ENCODE measurements at places on chromosomes 16 and 17.

GRCh38 chr17:35170968-35171771 is 23.0 kb downstream of the SLC35G3 start:
- no peak for DNase-seq

- DNase-seq: no peak
These were observed 30.9 kb upstream of the PLLP start for GRCh38 chr16:57315416-57315815.

GRCh38 chr17:65066901-65067300 is 10.4 kb upstream of the GNA13 start:
- no peak for DNase-seq

DNA sequence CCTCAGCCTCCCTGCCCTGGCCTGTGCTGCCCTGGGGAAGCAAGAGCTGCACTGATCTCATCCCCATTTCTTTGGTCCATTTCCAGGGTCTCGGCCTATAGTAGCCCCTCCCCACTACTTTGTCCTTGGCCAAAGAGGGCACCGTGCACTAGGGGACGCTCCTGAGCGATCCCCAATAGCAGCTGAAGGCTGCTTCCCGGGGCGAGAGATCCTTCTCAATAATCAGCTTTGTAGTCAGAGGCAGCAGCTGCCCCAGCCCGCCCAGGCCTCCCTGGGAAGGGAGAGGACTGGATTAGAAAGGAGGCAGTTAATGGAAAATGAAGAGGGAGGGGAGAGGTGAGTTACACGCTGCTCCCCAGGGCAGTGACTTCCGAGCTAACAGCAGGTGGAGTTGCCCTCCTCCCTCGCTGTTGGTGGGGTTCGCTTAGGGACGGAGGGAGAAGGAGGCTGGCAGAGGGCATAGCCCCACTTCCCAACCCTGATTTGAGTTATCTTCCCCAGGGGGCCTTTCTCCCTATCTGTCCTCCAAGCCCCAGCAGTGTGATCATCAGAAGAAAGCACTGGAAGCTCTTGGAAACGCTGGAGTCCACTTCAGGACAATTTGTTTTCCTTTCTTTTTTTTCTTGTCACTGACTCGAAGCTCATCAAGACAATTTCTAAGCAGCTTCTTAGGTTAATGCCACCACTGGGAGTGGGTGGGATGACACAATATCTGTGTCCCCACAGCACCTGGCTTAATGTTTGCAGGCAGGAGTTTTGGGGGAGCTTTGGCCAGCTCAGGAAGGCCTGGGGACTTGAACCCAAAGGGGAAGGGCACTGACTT is 2.6 kb downstream of the MXRA7 start:
- DNase-seq: no peak

DNA sequence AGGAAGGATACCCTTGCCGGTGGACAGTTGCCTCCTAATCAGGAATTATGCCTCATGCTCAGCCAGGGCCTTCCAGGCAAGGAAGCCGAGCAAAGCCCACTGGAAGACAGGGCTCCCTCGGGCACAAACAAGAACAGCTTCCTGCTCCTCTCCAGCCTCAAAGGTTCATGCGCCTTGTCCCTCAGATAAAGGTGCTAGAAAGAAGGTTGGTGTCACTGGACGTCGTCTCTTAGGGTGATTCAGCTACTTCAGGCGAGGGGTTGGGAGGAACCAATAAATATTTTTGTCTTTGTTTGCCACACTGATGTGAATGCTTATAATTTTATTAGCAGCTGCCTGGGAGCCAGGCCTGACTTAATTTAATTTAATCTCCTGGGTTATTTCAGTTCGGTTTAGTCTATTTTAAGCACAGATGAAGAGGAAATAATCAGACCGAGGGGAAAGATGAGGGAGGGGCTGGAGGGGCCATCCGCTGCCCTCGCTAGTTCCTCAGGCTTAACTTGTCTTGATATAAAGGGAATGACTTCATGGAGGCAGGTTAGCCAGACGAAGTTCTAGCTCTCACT is 171.8 kb upstream of the CACNG5 start:
- DNase-seq: no peak

- DNase-seq: no peak
These were observed 16.1 kb downstream of the NUDT16L1 start for GRCh38 chr16:4709481-4709880.

DNA sequence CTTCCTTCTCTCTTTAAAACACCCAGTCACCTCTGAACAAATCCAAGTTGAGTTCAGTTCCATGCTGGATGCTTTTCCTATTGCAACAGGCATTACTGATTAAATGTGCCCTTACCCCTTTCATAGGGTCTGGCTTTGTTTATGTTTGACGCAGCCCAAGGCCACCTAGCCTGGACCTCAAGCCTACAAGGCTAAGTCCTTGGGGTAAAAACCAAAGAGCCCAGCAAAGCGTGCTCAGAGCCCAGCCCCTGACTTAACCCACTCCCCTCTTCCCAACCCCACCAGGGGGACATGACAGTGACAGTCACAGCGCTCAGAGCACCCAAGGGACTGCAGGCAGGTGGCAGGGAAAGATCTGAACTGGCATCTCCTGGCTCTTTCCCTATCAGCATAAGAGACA is 200.6 kb downstream of the XYLT1 start:
- no peak for DNase-seq

- no peak for DNase-seq
These were observed 217.5 kb upstream of the DYNLRB2 start for GRCh38 chr16:80323187-80323807.

GRCh38 chr17:76968707-76969597 is 100.7 kb downstream of the MGAT5B start:
- no peak for DNase-seq

- no peak for DNase-seq
These were observed 3.8 kb downstream of the SLC46A1 start for GRCh38 chr17:28402224-28402630.

GRCh38 chr16:69179328-69180010 is 7.5 kb upstream of the SNTB2 start:
- DNase-seq: no peak

- no peak for DNase-seq
These were observed 54.1 kb upstream of the BCAR1 start for GRCh38 chr16:75305364-75306098.

GRCh38 chr16:29663016-29663806 is at the start of gene SPN:
TSS of gene SPN (plus strand) at chr16:29663247. CDS start at chr16:29663729, 482 bp downstream.
- no peak for DNase-seq

GRCh38 chr17:10077561-10078299 is 120.7 kb downstream of the GAS7 start:
- DNase-seq: no peak

- no peak for DNase-seq
These were observed 10.6 kb downstream of the ITGB4 start for GRCh38 chr17:75731716-75732498.

- DNase-seq: no peak
These were observed 28.9 kb downstream of the IKZF3 start for GRCh38 chr17:39835038-39835786.

GRCh38 chr16:27322858-27323780 is 9.3 kb downstream of the IL4R start:
- DNase-seq: no peak

GRCh38 chr17:47980541-47980940 is 9.6 kb downstream of the CDK5RAP3 start:
- DNase-seq: no peak

DNA sequence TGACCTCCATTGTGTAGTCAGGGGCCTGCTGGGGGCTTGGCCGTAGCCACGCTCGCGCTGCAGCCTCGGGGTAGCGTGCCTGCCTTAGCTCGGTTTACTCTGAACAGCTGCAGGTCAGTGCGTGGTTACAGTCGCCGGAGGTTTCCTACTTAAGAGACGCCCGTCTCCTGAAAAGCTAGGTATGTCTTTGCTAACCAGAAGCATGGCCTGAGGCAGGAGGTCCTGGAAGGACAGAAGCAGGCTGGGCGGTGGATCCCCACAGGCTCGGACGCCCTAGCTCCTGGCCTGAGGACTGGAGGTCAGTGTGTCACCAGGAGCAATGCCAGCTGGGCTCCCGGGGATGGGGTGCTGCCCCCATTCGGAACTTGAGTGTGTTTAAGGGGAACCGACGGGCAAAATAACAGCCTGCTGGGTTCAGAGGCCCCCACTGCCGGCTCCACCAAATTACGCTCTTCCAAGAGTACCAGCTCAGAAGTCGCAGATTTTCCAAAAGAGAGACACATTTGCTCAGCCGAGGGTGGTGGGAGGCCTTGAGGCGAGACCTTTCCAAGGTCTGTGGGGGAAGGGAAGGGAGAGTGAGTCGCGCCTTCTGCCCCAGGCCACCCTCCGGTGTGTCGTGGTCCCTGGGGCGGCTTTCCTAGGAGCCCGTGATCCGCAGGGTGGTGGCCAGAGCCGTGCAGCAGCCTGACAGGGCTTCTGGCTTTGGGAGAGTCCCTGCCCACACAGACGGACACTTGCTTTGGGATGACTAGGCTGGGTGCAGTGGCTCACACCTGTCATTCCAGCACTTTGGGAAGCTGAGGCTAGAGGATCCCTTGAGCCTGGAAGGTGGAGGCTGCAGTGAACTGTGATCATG is 3.9 kb upstream of the GNG13 start:
- no peak for DNase-seq

DNA sequence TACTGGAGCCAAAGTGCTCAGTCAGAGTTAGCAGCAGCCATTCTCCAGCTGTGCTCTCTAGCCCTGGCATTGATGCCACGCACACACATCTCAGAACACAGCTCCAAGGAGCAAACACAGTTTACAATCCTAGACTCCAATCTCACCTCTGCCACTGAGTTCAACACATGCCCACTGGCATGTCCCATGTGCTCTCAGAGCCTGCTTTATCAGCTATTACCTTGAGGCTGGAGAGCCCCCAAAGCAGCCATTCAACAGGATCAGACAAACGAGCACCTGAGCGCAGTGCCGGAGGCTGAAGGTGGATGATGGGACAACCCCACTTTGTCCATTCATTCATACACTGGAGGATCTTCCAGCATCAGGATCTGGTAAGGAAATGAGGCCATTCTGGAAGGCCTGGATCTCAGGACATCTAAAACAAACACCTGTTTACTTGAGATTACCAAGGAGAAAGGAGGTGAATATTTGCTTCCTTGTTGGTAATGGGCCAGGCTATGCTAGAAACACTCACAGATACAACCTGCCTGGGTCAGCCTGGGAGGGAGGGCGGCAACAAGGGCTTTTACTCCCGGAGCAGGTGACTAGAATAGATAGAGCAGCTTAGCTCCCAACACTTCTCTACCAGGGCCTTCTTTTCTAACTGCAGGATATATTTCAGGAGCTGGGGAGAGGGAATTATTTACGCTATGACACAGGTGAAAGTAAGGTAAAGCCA is 25.4 kb downstream of the RANBP10 start:
- DNase-seq: no peak

GRCh38 chr16:86673956-86674453 is 95.7 kb downstream of the FOXL1 start:
- DNase-seq: no peak

DNA sequence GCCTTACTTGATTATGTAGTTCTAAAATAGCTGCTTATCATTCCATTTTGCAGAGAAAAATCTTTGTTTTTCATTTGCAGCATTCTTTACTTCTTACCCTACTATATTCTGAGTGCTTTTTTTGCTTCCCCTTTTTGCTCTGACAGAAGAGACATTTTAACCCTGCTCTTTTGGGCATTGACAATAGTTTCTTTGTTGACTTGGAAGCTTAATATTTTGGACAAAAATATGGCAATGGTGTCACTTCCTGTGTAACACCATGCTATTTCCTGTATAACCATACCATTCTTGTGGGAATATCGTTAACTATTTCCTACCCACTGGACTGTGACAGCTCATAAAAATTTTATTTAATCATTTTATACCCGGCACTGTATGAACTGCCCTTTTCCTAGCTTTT is 747.1 kb downstream of the CDH8 start:
- DNase-seq: no peak

GRCh38 chr16:68490829-68491575 is 42.7 kb upstream of the SMPD3 start:
- no peak for DNase-seq

DNA sequence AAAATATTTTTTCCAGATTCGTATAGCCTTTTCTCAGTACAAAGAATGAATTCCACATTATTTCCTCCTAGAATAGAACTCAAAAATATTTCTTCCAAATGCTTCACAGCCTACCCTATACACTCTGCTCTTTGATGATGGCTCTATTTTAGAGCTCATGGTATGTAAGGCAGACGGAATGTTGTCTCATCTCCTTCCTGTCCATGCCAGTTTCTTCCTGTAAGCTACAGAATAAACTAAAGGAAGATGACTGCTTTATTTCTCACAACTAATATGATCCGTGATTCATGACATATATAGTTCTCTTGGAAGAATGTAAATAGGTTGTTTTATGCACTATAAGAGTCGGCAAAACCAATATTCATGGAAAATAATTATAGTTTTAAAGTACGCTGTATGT is 723.1 kb downstream of the CDH11 start:
- DNase-seq: no peak

DNA sequence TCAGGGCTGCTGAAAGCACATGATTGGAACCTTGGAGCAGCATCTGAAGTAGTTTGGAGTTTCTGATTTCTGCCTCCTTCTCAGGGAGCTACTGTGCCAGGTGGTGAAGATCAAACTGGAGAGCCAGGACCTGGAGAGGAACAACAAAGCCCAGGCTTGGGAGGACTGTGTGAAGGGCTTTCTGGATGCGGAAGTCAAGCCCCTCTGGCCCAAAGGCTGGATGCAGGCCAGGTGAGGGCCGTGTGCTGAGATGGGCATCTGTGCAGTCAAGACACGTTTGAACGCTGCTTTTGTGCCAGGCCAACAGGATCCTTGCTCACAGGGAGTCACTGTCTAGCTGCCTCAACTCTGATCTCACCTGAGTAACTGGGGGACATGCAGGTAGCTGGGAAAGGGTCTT is 23.8 kb downstream of the UBN1 start:
- DNase-seq: no peak

- no peak for DNase-seq
These were observed 6.5 kb downstream of the GOSR2 start for GRCh38 chr17:46929413-46929812.

DNA sequence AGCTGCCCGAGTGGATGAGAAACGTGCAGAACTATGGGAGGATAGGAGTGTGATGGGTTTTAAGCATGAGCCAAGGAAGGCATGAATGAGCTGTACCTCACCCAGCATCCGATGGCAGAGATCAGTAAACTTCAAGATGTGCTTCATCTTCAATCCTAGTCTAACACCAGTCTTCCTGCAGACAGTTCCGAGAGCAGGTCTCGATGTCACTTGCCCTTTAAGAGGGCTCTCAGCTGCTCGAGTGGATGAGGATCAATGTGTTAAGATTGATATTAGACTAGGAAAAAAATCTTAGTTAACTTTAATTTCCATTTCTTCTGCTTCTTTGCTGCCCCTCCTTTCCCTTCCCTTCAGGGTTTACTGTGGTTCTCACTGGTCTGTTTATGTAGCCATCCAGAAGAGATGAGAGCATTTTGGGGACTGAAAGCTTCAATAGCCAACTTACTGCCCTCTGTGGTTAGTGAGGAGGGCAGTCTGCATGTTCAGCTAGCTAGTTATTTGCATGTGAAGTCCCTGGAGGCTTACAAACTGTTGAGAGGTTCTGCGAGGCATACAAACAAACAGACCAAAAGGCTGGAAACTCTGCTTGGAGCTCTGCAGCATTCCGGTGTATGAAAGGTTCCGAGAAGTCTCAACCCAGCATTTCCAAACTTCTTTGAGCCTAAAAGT is 15.3 kb downstream of the KLHL36 start:
- DNase-seq: no peak

DNA sequence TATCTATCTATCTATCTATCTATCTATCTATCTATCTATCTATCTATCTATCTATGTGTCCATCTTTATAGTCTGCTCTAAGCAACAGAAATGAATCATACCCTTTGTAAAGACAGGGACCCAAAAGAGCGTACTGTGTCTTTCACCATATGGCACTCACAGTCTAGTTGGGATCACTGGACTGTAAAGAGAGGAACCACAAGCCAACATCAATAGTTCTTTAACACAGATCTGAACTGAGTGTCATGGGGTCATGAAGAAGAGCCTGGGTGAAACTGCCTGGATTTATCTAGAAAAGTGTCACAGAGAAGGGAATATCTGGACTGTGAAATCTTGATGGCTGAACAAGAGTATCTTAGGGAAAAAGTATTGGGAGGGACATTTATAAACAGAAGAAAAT is 619.1 kb upstream of the SOX9 start:
- DNase-seq: no peak

Data from stimulated activated CD8-positive, alpha-beta memory T cell treated with anti-CD3 and anti-CD28 coated beads, Interleukin-15, amount 100 ng/mL, for 1 hour (primary cell).